C1 segment of cervical spinal cord (tissue), 14 donors: ENCODE measurements at places on chromosomes 2 and 18.

DNA sequence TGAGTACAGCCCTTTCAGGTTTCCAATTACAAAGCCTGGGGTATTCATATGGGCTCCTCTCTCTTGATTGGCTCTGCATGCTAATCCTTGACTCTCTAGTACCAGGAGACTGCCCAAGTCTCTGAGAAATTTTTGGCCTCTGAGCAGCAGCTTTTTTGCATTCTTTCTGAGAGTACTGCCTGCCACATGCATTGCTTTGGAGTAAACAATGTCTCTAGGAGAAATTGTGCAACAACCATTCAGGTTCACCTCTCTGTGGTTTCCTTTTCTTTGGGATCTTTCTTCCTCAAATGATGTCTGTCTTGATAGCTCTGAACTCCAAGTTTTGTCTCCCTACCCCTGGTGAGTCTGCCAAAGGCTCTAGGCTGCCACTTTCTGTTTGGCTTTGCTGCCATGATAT, 115.8 kb upstream of the SETBP1 start:
- DNase-seq: no peak

DNA sequence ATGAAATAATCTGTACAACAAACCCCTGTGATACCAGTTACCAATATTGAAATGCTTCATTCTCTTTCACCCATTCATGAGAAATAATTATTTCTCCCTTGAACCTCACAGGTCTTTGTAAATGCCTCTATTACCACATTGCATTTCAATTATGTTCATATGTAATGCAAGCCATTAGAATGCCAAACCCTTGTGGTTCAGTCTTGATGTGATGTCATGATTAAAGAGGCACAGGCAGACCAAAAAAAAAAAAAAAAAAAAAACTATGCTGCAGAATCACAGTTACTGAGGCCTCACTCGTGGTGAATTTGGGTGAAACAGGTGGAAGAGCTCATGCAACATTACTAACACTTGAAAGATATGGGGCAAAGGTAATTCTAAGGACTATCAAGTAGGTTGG, 9.4 kb upstream of the EPG5 start:
- no peak for DNase-seq

GRCh38 chr2:41775366-41776025, 272.3 kb upstream of the PKDCC start:
- DNase-seq: no peak

DNA sequence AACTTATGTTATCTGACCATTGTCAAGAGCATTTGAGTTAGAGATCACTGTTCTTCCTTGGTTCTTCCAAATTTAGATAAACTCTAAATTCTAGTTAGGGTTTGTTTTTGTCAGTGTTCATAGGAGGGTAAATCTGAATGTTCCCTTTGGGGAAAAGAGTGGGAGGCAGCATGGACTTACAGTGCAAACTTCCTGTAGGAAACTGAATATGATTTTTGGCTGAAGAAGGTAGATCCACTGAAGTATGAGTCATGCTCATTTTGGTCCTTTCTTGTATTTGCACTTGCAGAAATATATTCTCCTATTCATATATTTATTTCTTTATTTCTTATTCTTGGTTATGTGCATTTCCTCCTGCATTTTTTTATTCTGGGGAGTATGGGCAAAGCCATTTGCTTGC, 27.3 kb downstream of the CCDC85A start:
- no peak for DNase-seq

GRCh38 chr2:168404764-168405163, 51.3 kb upstream of the CERS6 start:
- DNase-seq: no peak

DNA sequence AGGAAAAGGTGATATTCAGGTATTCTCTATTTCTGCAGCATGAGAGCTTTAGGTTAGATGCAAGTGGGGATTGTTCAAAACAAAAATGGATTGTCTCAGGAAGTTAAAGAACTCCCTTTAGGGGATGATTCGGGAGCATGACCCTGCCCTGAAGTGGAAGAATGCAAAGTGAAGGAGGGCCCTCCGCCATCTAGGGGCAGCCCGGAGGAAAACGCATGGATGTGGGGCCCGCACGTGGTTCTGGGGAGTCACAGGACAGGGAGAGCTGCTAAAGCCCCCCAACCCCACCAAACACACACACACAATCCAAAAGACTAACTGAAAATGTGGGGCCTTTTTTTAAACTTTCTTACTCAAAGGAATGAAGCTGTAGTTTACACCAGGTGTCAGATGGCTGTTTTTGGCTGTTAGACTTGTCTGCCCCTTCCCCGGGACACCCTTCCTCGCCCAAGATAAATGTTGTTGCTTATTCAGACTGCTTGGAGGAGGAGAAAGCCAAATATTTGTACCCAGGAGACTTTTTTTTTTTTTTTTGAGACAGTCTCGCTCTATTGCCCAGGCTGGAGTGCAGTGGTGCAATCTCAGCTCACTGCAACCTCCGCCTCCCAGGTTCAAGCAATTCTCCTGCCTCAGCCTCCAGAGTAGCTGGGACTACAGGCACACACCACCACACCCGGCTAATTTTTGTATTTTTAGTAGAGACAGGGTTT, 78.8 kb downstream of the HNRNPLL start:
- no peak for DNase-seq

DNA sequence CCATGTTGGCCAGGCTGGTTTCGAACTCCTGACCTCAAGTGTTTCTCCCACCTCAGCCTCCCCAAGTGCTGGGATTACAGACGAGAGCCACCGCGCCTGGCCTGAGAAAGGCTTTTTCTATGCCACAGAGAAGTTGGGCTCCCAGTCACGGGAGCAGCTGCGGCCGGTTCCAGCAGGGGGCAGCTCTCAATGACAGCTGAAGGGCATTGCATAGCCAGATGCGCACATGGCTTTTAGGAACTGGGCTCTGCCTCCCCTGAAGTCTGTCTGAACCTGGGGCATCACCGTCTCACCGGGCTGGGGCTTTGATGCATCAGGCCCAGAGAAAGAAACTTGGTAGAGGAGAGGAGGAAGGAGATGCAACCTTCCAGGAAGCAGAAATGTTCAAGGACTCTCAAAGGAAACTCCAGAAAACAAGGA, 84.2 kb upstream of the LAPTM4A start:
- DNase-seq: peak; percentile 16
